ENCODE measurements at places on chromosomes 7 and 10. TPM values are rescaled to one million over a fixed set of nuclear protein-coding genes. Genes with fewer than 3 reads are reported as not detected.

Gene SOSTDC1
- total RNA-seq: not detected

Gene TMEM236
- 0.20 TPM for total RNA-seq

Gene TUBAL3
- 0.52 TPM for total RNA-seq

Gene FAM53B
- 9.8 TPM for total RNA-seq

Gene IFIT1B
- not detected for total RNA-seq

Gene CALML3
- not detected for total RNA-seq

Gene ZNF503
- total RNA-seq: 1.5 TPM

Gene ACTL6B
- total RNA-seq: not detected

Gene MTERF1
- total RNA-seq: 16.9 TPM

Gene FAM237B
- not detected for total RNA-seq

Gene TFAM
- total RNA-seq: 87.1 TPM

Gene HTR7
- total RNA-seq: 0.52 TPM

Gene FBXL15
- 12.7 TPM for total RNA-seq

Gene AEBP1
- total RNA-seq: 0.98 TPM
